ENCODE measurements at places on chromosomes 11 and 22. TPM values are rescaled to one million over a fixed set of nuclear protein-coding genes. Genes with fewer than 3 reads are reported as not detected.

- DNase-seq: no peak
Observed at GRCh38 chr11:2794046-2794967, 91.3 kb downstream of the CDKN1C start.

- DNase-seq: no peak
Observed at GRCh38 chr11:14366936-14367335, 8.0 kb upstream of the RRAS2 start.

GRCh38 chr11:120835601-120836228, 188.2 kb upstream of the TBCEL start:
- DNase-seq: no peak

DNA sequence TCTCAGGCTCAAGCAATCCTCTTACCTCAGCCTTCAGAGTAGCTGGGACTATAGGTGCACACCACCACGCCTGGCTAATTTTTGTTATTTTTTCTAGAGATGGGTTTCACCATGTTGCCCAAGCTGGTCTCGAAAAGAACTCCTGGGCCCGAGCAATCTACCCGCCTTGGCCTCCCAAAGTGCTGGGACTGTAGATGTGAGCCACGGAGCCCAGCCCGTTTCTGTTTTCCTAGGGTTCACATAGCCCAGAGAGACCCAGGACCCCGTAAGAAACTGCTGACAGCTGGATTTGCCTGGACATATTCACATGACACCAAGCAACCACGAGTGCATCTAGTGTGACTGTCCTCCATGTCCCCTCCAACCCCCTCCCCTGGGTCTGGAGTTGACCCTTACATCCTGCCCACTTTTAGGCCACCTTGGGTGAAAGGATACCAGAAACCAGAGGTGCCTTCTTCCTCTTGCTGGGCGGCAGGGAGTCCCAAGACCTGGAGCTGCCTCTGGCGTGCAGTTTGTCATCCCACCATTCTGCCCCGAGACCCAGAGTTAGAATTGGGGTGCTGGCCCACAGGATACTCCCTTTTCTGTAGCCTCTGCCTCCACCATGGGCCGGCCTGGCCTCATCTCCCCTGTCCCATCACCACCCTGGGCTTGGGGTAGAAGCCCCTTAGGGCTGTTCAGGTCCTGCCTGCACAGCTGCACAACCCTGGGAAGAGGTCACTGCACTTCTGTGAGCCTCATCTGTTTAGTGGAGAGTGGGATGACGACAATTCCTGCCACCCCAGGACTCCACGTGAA, 3.7 kb upstream of the RIN1 start:
- DNase-seq: no peak

The PDE3B gene
- total RNA-seq: 13.3 TPM

- no peak for DNase-seq
Observed at GRCh38 chr22:37080838-37081237, 28.7 kb downstream of the TMPRSS6 start.

- DNase-seq: no peak
Observed at GRCh38 chr11:119222308-119222707, 16.2 kb downstream of the CBL start.

The TLCD5 gene
- 6.3 TPM for total RNA-seq

- DNase-seq: no peak
Observed at GRCh38 chr11:81220146-81220895, 1513.3 kb downstream of the FAM181B start.

The AMBRA1 gene
- total RNA-seq: 28.9 TPM
